ENCODE measurements at places on chromosomes 16 and 17.

DNA sequence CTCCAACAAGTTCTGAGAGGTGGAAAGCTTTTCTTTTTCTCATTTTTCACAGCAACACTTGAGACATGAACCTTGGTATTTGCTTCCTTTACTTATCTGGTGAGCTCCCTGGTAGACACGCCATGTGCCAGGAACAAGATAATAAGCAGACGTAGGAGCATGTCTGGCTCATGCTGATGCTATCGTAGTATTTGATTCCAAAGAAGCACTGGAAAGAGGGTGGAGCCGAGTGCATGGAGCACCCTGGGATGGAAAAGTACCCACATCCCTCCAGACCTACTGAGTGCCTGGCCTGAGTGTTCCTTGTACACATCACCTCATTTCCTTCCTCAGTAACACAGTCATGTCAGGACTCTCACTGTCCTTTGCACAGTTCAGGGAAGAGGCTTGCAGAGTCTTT is 231.0 kb downstream of the CBLN1 start:
- DNase-seq, result no peak

GRCh38 chr16:87515475-87516330 is 22.9 kb upstream of the ZCCHC14 start:
- no peak for DNase-seq

DNA sequence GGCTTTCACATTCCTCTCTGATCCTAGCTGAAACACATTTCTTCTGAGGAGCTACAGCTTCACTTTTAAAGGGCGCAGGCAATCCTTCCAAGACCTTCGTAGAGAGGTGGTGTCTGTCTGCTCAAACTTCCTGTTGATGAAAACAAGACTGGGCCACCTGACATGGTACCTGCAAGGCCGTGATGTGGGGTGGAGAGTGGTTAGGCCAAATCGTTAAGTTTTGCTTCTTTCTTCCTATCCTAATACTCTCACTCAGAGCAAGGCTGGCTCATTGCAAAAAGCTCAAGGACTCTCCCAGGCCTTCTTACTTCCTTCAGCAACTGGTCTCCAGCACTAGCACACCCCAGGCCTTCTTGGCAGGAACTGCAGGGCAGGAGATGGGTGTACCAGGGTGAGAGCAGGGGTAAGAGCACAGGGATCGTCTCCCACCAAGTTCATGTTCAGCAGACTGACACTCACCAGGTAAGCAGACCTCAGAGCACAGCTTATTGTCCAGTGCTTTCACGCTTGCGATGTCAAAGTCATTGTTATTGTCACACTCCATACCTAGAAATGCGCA is 10.9 kb upstream of the FOXJ1 start:
- no peak for DNase-seq

GRCh38 chr16:57601801-57602478 is 26.5 kb upstream of the ADGRG1 start:
- no peak for DNase-seq

DNA sequence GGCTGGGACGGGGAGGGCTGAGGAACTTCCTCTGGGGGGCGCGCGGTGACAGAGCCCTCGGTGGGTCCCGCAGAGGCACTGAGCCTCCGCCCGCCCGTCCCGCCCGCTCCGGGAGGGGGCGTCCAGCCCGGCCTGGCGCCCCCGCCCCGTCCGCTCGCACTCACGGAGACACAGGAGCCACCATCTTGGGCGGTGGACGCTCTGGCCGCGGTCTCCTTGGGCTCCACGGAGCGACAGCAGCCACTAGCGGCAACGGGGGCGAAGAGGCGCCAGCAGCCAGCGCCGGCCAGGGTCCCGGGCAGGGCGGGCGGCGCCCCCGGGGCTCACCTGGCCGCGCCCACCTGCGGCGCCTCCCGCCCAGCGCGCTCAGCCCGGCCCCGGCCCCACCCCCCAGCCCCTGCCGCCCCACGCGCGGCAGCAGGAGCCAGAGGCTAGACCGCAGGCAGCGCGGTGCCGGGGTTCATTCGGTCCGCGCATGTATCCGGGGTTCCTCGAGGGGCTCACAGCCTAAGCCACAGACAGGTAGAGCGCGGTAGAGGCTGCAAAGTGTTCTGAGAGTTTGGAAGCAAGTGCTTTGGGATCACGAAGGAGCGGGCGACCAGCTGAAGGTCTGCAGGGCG is at the start of gene C17orf113:
TSS of gene C17orf113 (minus strand) at position 209 of the 620 bp plus-strand sequence. CDS start 7,225 bp downstream, outside the sequence.
- peak; percentile 73 for DNase-seq

Data from AG08396 (cell line).